M059J (cell line): ENCODE measurements at places on chromosomes 2 and 18. TPM values are rescaled to one million over a fixed set of nuclear protein-coding genes. Genes with fewer than 3 reads are reported as not detected.

TACR1 gene
- 0.22 and 0.25 TPM in 2 replicates for total RNA-seq

GRCh38 chr2:102826904-102827303 lies 65.1 kb downstream of the TMEM182 start:
- peak; percentile 29 for DNase-seq

DNA sequence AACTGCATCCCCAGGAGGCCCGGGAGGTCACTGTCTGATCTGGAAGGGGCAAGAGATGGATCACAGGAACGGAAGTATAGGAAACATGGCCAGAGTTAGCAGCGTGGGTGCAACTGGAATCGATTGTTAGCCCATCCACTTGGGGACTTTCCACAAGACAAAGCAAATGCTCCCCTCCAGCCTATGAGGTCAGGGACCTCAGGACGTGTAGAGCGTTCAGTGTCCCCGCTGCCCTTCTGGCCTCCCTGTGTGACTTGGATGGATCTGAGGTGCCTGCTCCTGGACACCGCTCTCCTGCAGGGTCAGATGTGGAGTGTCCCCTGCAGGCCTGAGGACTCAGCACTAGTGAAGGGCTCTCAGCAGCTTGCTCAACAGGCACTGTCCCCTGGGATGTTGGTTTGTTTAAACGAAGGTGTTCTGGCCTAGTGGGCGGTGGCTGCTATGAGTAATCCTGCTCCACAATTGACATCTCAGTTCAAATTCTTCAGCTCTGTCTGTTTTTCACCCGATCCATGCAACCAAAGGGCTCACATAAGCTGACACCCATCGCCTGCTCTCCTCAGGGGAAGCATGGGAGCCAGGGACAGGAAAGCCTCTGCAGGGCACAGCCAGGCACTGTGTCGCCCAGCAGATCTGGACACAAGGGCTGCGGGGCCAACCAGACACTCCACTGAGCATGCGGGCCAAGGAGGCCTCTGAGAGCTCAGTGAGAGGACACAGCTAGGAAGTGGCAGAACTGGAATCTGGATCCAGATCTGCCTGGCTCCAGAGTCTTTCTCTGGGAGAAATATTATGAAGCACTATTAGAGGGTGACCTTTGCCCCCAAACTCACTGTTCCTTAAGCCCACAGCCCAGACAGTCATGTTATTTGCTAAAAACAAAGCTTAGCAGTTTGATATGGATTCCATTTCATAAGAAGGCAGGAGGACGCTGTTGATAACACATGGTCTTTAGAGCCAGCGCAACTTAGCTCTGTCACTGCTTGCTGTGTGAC lies 78.5 kb downstream of the RHOB start:
- DNase-seq = peak; percentile 70

DNA sequence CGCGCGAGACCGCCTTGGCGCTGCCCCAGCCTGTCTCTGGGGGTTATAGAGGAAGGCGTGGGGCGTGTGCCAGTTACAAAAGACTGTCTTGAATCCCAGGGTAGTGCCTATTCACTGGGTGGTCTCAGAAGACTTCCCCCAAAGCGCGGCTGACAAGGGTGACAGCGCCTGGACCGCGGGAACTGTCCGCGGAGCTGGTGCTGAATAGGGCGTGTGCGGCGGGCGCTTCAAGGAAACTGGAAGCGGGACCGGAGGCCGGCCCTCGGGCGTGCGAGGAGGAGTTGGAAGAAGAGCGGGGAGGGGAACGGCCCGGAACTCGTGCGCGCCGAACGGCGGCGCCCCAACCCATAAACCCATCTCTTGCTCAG lies 2.3 kb downstream of the EGR4 start:
- peak; percentile 12 for DNase-seq

CABLES1 gene
- total RNA-seq = 5.0 and 9.0 TPM in 2 replicates

GRCh38 chr2:44230378-44230777 lies 44.9 kb upstream of the SLC3A1 start:
- DNase-seq = no peak

KIF5C gene
- 0.54 and 1.3 TPM in 2 replicates for total RNA-seq

GRCh38 chr2:27118525-27119329 lies at the start of gene CGREF1:
CGREF1 (minus strand) TSS chr2:27119128; CDS start chr2:27104366, 14,762 bp downstream.
- DNase-seq = no peak

LCT gene
- not detected in 2 replicates for total RNA-seq

GRCh38 chr18:46624127-46624526 lies 32.9 kb downstream of the LOXHD1 start:
- no peak for DNase-seq

COLEC11 gene
- 0.10 TPM in 1 of 2 replicates, not detected in the other for total RNA-seq

GRCh38 chr18:36559149-36559857 lies 261.8 kb downstream of the FHOD3 start:
- DNase-seq = no peak

ZNF396 gene
- total RNA-seq = 1.7 TPM in 2 replicates

GRCh38 chr2:187264612-187265011 lies 183.4 kb downstream of the CALCRL start:
- DNase-seq = no peak

DNA sequence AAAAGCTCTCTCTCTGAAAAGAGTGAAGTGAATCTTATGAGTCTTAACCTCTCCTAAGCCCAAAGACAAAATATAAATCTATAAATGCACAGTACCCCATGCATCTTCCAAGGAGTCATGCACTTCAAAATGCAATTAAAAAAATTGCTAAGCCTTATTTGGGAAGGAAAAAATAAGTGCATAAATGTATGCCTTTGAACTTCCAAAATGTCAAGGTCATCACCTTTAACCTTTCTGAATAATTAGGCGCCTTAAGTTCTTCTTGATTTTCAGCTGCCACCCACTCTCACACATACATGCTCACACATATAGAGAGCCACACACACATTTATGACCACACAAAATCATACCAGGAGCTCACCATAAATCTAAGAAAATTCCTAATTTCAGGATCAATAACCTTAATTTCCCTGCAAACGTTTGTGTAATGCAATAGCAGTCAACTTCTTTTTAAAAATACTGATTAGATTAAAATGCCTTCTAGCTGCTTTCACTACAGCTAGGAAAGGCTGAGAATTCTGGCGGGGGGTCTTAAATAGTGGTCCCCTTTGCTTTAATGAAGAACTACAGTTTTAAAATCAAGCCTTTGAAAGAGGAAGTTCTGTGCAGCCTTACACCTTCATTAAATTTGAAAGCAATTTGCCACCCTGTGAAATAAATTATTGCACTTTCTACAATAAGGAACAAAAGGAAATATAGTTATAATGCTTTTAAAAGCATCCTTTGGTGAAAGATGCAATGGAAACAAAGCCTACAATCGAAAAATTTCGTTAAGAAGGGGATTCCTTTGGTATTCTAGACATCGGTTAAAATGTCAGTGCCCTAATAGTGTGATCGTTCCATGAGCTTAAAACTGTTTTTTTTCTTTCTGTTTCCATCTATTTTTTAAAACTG lies 3.6 kb downstream of the HOXD11 start:
- no peak for DNase-seq

DNA sequence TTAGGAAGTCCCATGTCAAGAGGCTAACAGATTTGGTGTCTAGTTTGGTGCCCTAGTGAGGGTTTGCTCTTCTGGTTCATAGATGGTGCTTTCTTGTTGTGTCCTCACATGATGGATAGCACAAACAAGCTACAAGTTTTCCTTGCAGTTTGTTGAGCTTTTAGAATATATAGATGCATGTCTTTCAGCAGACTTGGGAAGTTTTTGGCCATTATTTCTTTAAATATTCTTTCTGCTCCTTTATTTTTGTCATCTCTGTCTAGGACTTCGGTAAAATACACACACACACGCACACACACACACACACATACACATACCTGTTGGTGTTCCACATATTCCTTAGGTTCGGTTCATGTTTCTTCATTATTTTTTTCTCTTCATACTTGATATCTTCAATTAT lies 81.5 kb upstream of the TEX51 start:
- no peak for DNase-seq

DNA sequence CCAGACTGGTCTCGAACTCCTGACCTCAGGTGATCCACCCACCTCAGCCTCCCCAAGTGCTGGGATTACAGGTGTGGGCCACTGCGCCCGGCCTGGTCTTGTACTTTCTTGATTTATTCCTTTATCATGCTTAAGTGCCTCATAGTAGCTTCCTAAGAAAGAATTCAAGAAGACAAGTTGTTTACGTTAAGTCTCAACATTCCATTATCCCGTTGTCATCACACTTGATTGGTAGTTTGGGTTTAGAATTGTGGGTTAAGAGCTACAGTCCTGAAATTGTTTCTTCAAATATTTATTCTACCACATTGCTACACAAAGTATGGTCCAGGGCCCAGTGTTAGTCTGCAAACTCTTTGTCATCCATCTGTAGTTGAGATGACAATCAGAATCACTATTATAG lies 194.0 kb downstream of the VWC2L start:
- DNase-seq = peak; percentile 82

PLGLB2 gene
- total RNA-seq = 0.05 and 2.2 TPM in 2 replicates

DNA sequence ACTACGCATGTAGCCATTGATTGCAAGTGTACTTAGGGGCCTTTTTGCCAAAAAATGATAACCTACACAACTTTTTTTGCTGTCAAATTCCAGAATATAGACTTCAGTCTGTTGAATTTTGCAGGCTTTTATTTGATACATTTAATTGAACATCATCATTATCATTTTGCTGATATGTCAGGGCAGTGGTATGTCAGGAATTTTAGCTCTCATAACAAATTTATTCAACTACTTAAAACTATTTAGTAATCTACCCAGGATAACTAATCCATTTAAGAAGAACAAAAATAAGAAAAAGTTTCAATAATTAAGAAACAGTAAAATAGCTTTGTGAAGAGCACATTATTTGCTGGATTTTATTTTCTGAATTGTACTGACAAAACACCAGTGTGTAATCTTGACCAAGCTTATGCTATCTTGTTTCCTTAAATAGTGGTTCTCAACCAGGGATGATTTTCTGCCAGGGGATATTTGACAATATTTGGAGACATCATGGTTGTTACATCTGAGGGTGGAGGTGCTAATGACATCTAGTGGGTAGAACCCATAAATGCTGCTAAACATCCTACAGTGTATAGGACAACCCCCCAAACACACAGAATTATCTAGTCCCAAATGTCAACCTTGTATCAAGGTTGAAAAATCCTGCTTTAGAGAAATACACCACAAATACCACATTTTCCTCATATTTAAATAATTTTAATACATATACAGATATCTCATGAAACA lies 12.1 kb upstream of the TTN start:
- DNase-seq = no peak

DNA sequence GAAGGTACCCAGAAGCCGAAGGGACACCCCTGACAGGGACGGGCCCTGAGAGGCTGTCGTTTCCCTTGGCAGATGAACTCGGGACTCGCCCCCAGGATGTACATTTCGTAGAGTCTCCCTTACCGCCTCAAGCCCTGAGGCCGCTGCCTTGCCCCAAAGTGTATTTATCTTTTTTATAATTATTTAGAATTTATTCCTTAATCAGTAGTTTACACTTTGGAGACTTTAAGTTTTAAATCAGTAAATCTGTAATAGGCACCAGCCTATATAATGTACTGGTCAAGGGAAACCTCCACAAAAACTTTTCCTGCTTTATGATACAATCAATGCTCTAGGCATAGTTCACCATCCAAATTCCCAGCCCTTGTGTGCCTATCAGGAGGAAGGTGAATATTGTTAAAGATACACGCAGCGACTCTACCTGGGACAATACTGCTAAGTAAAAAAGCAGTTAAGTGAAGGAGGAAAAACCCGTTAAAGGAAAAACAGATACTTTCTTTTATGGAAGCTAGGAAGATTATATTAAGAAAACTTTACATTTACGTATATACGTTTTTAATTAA lies 848 bp downstream of the VRK2 start:
- no peak for DNase-seq

- DNase-seq = no peak
Observed at GRCh38 chr2:121887513-121888188, 132.2 kb downstream of the TSN start.

DNA sequence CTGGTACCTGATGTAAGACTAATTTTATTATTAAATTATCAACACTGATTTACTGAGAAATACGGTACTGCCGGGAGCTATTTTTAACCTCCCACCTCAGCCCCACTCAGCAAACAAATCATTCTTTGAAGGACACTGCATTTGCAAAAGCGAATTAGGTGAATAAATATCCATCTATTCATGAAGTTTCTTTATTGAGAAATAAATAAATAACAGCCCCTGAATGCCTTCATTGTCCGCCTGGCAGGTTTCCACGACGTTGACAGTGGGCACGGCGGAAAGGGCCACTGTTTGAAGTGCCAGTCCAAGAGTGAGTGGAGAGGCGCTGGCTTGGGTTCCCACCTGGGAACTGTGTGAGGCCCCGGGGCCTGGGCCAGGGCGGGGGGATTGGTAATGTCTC lies 15.7 kb downstream of the C1QL2 start:
- DNase-seq = no peak

- peak; percentile 3 for DNase-seq
Observed at GRCh38 chr18:54453996-54454395, 96.3 kb downstream of the C18orf54 start.

SPR gene
- 24.6 and 29.9 TPM in 2 replicates for total RNA-seq

TMEFF2 gene
- 0.12 and 0.34 TPM in 2 replicates for total RNA-seq

SLC39A6 gene
- 80.1 and 101 TPM in 2 replicates for total RNA-seq

DNA sequence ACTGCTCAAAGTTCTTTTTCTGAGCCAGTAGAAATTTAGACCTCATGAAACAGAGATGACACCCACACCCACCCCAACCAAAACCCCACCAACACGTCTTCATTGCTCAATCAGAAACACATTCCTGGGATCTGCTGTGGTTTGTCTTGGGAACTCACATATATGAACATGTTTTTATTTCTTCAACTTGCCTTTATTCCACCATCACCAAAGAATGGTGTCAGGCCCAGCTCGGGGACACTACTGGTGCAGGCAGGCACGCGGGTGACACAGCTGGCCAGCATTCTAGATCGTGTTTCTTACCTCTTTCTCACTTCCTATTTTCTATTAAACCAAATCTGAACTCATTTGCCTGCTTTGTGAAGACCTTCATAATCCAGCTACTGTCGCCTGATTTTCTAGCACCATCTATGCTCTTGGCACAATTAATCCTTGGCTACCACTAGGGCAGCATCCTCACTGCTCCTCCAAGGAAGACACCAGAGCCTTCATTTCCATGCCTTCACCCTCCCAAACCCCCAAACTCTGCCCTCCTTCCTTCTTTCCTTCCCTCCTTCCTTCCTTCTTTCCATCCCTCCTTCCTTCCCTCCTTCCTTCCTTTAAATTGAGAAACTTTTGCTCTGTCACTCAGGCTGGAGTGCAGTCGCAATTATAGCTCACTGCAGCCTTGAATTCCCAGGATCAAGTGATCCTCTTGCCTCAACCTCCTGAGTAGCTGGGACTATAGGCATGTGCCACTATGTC lies 157.1 kb downstream of the BCL2 start:
- DNase-seq = no peak

DNA sequence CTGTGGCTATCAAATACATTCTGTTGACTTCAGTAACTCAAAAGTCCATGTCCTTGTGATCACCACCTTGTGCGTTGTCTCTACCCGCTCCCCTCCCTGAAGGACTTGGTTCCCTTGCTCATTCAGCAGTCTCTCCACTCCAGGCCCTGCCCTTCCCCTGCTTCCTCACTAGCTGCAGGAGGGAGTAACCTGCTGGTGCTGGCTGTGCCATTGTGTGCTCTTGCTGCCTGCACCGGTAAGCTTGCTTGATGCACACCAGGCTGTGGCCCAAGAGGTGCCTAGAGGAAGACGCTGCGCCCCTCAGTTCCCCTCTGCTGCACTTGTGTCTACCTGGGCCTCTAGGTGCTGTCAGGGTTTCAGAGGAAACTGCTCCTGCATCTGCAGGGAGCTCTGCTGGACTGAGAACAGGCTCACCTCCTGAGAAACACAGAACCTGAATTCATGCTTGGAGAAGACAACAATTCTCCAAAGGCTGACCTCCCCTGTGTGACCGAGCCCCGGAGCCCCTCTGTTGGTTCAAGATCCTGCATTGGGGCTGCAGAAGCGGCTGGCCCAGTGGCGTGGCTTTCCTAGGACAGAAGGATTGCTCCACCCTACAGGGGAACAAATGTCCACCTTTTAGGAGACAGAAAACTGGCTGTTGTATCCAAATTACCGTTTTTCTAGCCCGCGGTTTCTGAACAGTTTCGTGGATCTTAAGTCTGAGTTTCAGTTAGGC lies 33.6 kb downstream of the PTPRM start:
- no peak for DNase-seq
